ENCODE measurements at places on chromosomes 3 and 15.

GRCh38 chr3:28089527-28089897 is 151.9 kb upstream of the CMC1 start:
- no peak for DNase-seq

DNA sequence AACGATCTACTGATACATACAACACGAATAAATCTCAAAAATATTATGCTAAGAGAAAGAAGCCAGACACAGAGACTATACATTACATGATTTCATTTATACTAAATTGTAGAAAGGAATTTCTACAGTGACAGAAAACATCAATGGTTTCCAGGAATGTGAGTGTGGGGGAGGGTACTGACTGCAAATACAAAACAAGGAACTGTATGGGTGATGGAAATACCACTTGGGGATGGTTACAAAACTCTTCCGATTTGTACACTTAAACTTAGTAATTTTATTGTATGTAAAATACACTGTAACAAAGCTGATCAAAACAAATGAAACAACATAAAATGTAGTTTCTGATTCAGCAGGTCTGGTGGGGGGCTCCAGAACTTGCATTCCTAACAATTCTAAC is 45.8 kb upstream of the IP6K2 start:
- no peak for DNase-seq

DNA sequence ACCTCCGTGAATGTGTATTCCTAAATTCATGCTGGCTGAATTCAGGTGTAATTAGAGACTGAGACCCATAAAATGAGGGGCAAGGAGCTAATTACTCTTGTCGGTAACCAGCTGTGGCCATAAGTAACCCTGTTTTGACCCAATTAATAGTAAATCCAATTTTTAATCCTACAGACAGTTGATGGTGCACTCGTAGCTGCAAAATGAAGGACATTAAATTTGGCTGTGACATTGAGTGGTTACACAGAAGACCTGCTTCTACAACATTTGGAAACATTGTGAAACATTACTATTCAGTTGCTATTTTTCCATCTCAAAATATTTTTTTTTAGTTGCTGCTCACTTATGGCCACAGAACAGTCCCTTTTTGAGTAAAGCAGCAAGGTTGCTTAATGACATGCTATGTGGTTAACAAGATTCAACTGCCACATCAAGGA is 33.0 kb downstream of the MBNL1 start:
- no peak for DNase-seq

- DNase-seq, result no peak
Measured at GRCh38 chr15:29410338-29410737, 140.7 kb upstream of the NSMCE3 start.

- DNase-seq, result no peak
Measured at GRCh38 chr3:141124715-141125114, 73.6 kb downstream of the SPSB4 start.

DNA sequence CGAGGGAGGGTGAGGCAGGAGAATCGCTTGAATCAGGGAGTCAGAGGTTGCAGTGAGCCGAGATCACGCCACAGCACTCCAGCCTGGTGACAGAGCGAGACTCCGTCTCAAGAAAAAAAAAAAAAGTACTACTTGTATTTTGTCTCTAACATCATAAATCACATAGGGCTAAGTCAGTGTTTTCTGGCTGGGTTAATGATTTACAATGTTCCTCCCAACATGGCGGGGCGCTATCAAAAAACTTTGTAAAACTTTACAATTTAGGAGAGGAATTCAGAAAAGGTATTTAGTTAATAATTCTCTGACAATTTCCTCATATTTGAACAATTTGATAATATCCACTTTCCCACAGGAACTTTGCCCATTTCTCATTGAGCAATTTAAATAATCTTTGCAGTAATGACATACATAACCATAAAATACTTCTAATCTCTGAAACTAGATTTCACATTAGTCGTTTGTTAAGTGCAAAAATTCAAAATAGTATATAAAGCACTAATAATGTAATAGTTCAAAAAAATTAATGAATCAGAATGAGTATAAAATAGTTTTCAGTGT is 26.6 kb upstream of the B3GNT5 start:
- no peak for DNase-seq

- DNase-seq, result no peak
Measured at GRCh38 chr15:40925863-40926658, 3.1 kb upstream of the DLL4 start.

- DNase-seq, result no peak
Measured at GRCh38 chr15:75420698-75421097, 30.8 kb downstream of the SIN3A start.

- no peak for DNase-seq
Measured at GRCh38 chr15:45186771-45187577, 792 bp downstream of the SHF start.

- DNase-seq, result no peak
Measured at GRCh38 chr3:107236655-107237337, 140.4 kb upstream of the CCDC54 start.

GRCh38 chr15:43314171-43314570 is 16.2 kb downstream of the LCMT2 start:
- DNase-seq, result no peak

- DNase-seq, result no peak
Measured at GRCh38 chr3:47377186-47377585, 3.6 kb upstream of the PTPN23 start.

- no peak for DNase-seq
Measured at GRCh38 chr3:5143464-5143863, 21.4 kb downstream of the ARL8B start.

DNA sequence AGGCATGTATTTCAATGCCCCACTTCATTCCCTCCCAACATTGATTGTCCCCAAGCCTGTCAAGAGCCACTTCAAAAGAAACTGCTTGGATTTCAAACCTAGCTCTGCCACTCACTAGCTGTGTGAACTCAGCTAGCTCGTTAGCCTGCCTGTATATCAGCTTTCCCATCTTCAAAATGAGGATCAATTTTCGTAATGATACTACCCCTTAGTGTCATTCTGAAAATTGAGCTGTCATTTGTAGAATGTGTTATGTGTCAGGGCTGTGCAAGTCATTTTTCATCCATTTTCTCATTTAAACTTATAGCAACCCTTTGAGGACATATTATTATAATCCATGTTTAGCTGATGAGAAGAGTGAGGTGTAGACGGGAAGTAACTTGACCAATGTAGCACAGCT is 88.6 kb downstream of the TRIM42 start:
- no peak for DNase-seq

DNA sequence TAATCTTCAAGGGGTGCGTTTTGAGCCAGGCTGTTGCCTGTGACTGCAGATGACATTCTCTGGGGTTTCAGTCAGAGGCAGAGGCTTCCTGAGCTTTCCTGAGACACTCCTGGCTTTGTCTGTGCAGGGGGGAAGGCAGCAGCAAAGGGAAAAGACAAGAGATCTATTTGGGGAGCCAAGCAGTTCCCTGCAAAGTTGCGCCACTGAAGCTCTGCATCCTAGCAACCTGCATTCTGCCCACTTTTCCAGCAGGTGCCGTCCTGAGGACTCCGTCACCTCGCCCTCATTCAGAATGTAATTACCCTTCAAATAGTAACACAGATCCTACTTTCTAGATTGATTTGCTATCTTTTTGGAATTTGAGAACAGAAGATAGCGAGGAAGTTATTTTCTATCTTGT is 1.9 kb upstream of the TMEM158 start:
- no peak for DNase-seq

- DNase-seq, result no peak
Measured at GRCh38 chr3:10373686-10374261, 52.9 kb upstream of the SEC13 start.

DNA sequence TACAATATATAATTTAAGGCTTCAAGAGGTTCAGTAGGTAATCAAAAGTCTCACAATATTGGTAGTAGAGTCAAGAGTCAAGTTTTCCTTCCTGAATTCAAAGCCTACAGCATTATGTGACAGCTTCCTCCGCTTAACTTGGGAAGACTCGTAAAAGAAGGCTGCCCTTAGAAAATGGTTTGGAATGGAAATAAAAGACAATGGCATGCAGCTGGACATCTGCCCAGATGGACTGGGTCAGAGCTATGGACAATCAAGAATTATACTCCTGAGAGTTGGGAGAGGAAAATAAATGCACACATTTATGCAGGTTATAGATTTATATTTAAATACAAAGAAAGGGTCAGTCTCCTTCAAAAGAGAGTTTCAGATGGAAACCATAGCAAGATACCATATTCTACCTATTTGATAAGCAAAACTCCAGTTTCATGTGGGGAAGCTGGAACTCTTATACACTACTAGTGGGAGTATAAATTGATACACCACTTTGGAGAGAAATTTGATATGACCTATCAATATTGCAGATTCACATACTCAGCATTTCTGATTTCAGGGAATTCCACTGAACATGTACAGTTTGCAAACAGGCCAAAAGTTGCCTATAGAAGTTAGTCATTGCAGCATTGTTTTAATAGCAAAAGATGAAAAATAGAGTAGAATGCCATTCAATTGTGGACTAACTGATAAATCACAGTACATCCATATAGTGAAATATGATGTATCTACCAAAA is 6.1 kb downstream of the CRYBG3 start:
- DNase-seq, result no peak

- DNase-seq, result no peak
Measured at GRCh38 chr15:101309436-101310160, 14.6 kb upstream of the SNRPA1 start.

DNA sequence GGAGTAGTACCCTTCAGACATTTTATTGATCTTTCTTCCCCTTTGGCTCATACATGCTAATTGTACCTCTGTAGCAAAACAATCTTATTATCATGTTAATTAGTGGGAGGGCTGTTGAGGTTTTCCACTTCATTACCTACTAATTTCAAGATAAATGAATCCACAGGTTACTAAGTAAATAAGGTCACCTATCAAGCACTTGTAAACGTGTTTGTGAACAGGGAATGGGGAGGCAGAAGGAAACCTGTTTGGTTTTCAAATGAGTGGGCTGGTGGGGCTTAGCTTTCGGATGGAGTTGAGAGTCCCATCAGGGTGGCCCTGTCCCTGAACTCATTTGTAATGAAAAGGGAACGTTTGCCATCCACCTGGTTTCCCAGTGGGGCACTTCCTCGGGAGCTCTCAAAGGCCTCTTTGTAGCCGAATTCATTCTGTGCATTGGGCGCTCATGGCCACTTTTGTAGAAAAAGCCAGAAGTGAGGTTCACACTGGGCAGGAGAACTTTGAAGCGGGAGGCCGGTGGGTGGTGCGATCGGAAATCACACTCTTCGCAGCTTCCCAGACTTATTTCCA is 419.8 kb upstream of the NR2F2 start:
- no peak for DNase-seq

- DNase-seq, result no peak
Measured at GRCh38 chr3:128984596-128984995, 9.3 kb downstream of the CFAP92 start.

- DNase-seq, result no peak
Measured at GRCh38 chr3:114421204-114421603, 127.4 kb downstream of the TIGIT start.

DNA sequence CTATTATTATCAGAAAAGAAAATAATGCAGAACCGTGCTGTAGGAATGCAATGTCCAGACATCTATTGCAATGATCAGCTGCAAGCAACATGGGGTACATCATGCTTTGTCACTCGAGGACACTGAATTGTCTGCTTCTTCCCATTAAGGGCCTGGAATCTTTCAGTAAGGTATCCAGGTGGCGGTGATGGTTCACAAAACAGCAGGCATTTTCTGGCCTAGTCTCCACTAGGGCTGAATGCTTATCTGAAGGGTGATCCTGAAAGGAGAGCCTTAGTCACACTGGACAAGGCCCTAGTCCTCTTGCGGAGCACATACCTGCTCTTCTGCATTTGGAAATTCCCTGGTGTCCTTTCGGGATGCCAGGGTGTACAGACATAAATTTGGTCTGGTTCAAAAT is 21.2 kb downstream of the ITPR1 start:
- DNase-seq, result no peak

- DNase-seq, result no peak
Measured at GRCh38 chr3:123120573-123120972, 53.7 kb downstream of the PDIA5 start.

- no peak for DNase-seq
Measured at GRCh38 chr15:74274470-74275038, 38.4 kb downstream of the CCDC33 start.

DNA sequence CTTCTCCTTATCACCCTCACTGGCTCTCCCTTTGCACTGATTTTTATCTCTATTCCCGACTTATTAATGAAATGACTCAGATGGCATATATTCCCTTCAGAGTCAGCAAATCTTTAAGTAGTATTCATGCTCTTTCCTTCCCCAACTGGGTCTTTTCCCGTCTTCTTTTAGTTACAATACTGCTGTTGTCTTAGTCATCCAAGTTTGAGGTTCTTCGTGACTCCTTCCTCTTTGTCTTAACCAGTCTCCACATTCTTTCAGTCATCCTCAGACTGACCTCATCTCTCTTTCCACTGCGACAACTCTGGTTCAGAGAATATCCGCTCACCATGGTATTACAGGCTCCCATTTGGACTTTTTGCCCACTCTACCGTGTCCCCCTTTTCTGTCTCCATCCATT is 12.4 kb downstream of the WDR5B start:
- DNase-seq, result no peak

DNA sequence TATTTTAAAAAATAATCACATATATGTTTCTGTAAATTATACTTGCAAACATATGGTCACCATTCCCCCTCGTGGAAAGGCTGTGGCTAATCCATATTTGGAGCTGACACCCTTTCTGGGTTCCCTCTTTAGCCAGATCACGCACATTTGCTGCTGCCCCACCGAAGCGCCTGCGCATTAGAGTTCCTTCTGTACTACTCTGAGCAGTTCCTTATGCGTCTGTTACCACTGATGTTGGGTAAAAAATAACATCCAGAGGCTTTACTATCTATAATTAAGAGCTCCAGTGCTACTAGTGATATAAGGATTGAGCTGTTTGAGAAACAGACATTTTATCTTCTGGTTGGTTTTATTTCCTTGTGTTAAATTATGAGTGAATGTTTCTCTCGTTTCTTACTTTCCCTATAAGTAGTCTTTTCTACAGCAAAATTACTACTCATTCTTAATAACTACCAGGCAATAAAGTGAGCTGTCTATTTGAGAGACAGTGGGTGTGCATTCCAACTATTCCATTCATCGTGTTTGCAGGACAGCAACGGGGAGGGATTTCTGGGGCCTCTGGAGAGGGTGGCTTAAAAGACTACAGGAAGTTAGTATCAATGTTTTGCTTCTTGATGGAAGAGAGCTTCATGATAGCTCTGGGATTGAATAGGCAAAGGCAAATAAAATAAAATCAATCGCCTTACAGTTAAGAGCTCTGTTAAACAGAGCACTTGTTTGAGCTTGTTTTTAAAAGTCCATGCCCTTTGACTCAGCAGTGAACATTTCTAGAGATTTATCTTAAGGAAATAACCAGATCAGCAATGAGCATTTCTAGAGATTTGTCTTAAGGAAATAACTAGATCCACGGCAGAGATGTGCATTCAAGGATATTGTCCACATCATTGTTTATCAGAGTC is 245.2 kb downstream of the CD47 start:
- DNase-seq, result no peak

- no peak for DNase-seq
Measured at GRCh38 chr15:74384881-74385643, 17.6 kb upstream of the CYP11A1 start.

GRCh38 chr3:181176601-181177000 is 187.1 kb upstream of the DNAJC19 start:
- DNase-seq, result no peak
